ENCODE measurements at places on chromosomes 3 and 15. TPM values are rescaled to one million over a fixed set of nuclear protein-coding genes. Genes with fewer than 3 reads are reported as not detected.

GRCh38 chr15:77817434-77817833 is 184.7 kb upstream of the LINGO1 start:
- peaks cover 15% of the 10 kb centered on the region for H3K4me1 ChIP-seq
- H3K36me3 ChIP-seq, result no peaks in the 10 kb centered on the region
- H3K4me3 ChIP-seq, result no peak overlapping the region
- no peaks in the 10 kb centered on the region for H3K27me3 ChIP-seq
- no peak for DNase-seq

GRCh38 chr3:195115600-195116406 is 155.2 kb downstream of the XXYLT1 start:
- no peaks in the 10 kb centered on the region for H3K36me3 ChIP-seq
- H3K4me3 ChIP-seq, result no peak overlapping the region
- DNase-seq, result no peak
- H3K27ac ChIP-seq, result no peak overlapping the region
- peaks cover 6% of the 10 kb centered on the region for H3K4me1 ChIP-seq
- H3K27me3 ChIP-seq, result no peaks in the 10 kb centered on the region

DNA sequence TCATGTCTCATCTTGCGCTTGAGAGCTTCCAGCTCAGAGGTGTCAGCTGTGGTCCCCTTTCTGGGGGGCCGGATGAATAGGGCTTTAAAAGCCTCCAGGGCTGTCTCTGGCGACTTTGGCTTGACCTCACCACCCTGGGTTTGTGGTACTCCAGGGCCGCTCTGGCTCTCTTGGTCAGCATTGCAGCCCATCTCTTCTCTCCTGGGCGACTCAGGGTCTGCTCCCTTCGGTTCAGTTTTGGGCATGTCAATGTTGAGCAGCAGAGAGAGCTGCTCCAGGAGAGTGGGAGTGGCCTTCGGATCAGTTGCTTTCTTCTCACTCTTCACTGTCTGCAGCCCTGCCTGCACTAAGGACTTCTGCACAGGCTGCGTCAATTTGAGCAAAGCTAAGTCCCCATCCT is 127.9 kb downstream of the FMN1 start:
- H3K27ac ChIP-seq, result peak overlapping the region; percentile 78
- H3K36me3 ChIP-seq, result no peaks in the 10 kb centered on the region

Gene ZCWPW2
- total RNA-seq, result 0.46 TPM

Gene DAZL
- not detected for total RNA-seq
